Eye (tissue), 1 donor: ENCODE measurements at places on chromosomes 5 and 9.
A peak's percentile ranks its signal among the peaks of the same experiment; 100 is the strongest.

GRCh38 chr5:35877655-35878054, 21.0 kb downstream of the IL7R start:
- no peak for DNase-seq

GRCh38 chr5:118597543-118597942, 390.8 kb downstream of the DTWD2 start:
- peak; percentile 84 for DNase-seq

GRCh38 chr9:93151097-93151784, 17.2 kb upstream of the NINJ1 start:
- no peak for DNase-seq

GRCh38 chr5:149697001-149697400, 33.1 kb upstream of the PPARGC1B start:
- DNase-seq: no peak

DNA sequence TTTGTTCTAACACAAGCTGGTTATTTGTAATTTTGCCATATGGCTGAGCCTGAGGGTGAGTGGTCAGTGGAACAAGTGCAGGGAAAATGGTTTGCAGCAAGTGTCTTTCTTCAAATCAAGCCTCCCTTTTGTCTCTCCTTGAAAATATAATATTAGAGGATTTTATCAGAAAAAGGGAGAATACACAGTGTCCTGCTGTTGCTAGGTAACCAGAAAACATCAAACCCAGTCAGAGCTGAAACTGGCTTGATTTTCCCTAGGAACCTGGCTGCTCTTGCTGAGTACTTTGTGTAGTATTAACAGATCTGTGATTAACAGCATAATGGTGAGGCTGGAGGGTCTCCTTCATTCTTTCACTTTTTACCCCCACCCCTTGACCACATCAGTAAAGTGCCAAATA, 314.0 kb downstream of the ARHGEF28 start:
- peak; percentile 61 for DNase-seq

DNA sequence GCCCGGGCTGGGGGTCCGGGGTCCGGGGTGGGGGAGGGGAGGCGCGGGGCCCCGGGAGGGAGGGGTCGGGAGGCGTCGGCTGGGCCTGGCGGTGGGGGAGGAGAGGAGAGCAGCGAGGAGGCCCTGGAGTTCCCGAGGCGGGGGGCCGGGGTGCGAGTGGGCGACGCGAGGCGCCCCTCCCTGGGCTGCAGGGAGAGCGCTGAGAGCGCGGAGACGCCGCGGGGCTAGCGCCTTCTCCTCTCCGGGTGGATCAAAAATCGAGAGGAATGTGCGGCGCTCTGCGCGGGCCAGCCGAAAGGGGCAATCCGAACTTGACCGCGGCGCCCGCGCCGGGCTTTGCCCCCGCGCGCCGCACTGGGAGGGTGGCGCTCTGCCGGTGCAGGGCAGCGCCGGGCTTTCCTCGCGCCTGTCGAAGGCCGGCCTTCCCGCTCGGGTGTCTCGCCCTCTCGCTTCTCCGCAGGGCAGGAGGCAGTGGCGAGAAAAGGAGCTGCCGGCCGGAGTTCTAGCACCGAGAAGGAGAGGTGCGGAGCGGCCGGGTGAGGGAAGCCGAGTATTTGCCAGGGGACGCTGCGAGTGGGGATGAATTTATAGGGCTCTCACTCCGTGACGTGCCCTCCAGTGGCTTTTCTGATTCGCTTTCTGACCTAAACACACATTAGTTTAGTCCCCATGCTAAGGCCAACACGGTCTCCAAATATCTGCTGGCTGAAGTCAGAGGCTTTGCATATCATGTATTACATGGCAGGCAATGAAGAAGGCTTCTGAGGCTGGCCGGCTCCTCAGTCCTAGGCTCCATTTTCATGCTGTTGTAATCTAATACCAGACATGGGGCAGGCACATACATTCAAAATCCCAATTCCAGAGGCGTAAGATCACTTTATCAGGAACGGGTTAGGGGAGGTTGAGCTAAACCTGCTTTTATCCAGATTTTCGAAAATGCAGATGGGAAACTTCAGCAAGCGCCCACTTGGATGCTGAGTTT, 503 bp upstream of the GDNF start:
- peak; percentile 76 for DNase-seq

- DNase-seq: no peak
These were observed 44.0 kb upstream of the RNU6ATAC start for GRCh38 chr9:134208310-134208841.

DNA sequence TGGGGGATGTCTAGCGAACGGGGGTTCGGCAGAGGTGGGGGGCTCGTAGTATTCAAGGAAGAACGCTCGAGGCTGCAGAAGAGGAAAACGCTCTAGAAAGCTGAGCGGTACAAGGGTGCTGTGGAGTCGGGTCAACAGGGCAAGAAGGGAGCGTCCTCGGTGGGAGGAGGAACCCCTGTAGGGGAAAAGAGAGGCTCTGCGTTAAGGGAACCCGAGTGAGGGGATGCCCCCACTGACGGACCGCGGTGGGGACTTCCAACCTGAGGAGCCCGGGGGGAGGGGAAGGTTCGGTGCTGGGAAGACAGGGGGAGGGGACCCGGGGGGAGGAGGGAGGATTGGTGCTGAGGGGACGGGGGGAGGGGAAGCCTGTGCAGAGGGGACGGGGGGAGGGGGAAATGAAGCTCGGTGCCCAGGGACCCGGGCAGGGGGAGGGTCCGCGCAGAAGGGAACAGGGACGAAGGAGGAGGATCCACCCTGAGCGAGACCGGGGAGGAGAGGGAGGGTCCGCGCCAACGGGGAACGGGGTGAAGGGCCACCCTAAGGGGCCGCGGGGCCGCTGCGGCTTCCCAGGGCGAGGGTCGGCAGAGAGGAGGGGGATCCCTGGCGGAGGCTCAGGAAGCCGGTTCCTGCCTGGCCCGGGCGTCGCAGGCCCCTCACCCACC, 621 bp downstream of the NR6A1 start:
- DNase-seq: peak; percentile 69

DNA sequence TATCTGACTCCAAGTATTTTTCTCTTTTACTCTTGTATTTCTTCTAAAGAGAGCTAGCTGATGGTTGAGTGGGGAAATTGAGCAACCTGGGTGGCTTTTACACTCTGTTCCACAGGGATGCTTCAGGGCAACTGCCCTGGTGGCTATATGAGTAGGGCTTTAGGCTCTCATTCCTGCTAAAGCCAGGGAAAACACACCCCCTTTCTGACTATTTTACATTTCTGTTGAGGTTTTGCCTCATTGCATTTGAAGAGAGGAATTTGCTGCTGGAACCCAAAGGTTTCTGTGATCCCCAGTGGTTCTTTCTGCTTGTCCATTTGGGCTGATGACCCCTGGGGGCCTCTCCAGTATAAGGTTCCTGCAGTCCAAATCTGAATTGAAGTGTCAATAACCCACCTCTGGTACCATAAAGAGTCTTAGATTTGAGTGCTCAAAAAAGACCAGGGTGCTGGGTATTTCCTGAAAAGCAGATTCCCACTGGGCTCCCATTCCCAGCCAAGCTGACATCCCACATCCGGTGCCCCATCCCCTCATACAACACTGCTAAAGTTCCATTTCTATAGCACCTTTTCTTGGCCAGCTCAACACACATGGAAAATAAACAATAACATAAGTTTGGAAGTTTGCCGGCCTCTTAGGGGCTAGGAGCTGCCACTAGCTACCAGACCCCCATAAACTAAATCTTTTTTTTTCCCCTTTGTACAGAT, 59.5 kb downstream of the PAPPA start:
- DNase-seq: no peak

GRCh38 chr9:134403292-134403681, 77.0 kb downstream of the RXRA start:
- DNase-seq: no peak

DNA sequence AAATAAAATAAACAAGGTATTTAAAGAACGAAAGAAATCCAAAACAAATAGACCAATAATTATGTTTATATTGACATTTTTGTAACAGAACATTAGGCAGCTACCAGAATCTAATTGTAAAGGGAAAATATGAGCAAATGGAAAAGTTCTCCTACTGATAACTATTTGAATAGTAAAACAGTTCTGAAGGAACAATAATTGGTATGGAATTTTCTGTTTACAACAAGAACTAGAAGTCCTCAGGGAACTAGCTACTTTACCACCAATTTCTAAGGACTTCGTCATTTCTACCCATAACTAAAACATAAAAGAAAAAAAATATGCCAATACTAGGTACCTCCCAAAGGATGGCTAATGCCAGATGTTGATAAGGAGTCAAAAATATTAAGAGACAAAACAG, 58.5 kb downstream of the AP3B1 start:
- no peak for DNase-seq

DNA sequence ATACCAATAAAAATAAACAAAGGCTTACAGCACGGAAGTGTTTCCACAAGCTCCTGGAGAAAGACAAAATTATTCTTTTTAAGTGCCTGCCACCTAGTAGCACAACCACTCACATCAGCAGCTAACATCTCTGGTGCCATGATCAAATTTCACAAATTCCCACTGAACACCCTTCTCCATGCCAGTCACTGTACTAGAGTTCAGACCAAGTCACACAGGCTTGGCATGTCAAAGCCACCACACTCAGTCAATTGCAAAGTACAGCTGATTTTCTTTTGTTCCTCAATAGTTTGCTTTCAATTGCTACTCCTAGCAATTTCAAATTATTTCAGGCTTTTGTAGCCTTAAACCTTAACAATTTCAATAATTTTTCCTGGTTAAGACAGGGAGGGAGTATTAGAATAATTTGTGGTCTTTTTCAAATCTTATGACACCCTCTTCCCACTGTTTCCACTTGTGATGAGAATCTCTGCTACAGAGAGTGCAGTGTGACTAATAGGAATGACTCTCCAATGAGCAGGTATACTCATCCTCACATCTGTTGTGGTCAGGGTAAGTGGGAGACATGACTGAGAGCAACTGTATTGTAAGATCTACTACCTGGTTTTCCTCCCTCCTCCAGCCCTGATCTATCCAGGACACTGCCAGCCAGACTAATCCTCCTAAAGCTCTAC, 46.2 kb downstream of the RNF145 start:
- no peak for DNase-seq

GRCh38 chr5:169637085-169637548, at the start of gene DOCK2:
Gene DOCK2, plus strand, starts transcription at chr5:169637275. Its CDS starts 52 bp downstream, at chr5:169637327.
- no peak for DNase-seq

DNA sequence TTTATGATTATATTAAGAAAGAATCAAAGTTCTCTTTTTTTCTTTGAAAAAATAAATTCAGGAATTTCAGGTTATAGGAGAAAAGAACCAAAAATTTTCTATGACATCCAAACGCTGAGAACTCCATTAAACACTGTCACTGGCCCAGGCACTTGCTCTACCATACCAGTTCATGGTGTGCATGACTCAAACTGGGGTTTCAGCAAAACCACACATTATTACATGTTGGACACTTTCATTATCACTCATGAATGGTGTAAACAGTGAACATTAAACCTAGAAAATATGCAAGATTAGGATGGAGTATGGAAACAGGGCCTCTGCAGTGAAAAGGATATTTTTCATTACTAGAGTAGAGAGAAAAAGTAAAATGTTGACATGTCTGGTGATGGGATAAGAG, 369.9 kb upstream of the FAM174A start:
- no peak for DNase-seq

GRCh38 chr5:123351240-123351639, 72.0 kb downstream of the CEP120 start:
- no peak for DNase-seq

GRCh38 chr9:116935149-116935897, 248.2 kb downstream of the TRIM32 start:
- no peak for DNase-seq

- DNase-seq: peak; percentile 95
These were observed 171.7 kb downstream of the TTC39B start for GRCh38 chr9:15135164-15135792.

DNA sequence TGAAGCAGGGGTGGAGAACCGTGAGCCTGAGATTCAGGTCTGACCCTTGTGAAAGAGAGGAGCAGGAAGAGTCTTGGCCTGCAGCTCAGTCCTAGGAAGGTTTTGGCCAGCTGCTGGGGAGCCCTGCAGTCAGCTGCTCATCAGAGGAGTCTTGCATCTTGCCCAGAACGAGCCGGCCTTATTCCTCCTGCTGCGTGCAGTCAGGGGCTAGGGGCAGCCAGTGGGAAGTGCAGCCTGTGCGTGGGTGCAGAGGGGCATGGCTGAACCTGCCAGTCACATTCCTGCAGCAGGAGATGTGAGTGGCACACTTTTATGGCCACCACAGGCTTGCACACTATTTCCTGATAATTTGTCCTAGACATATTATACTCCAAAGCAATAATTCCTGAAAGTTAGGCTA, 278.7 kb downstream of the NPR3 start:
- DNase-seq: no peak

DNA sequence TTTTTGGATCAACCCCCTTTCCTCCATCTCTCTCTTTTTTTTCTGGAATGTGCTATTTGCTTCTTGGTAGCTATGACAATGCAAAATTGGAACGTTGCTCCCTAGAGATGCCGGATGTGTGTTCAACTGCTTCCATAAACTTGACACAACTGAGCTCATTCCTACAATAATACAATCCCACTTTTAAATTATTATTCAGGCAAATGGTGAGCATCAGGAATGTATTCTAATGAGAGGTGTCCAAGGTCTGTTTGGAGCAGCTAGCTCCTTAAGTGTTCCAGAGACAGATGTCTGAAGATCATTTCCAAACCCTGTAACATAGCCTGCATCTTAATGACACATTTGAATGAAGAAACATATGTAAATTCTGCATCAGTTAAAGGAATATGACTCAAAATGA, 518.4 kb downstream of the TAF11L14 start:
- no peak for DNase-seq

DNA sequence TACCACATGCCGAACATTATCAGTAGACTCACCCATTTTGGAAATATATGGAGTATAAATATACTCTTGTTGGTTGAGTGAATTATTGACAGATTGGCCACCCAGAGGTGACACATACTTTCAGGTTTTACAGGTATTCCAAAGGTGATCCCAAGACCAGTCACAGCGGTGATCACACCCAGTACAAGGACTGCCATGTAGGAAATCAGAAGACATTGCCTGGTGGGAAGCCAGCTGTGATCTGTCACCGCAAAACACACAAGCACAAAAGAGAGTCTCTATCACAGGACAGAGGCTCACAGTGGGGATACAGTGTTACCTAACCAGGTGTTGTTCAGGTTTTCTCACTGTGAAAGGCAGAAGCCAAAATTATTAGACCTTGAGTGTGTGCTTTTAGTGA, 15.8 kb downstream of the BTF3 start:
- DNase-seq: no peak

- no peak for DNase-seq
These were observed 318.2 kb downstream of the PARP8 start for GRCh38 chr5:50984640-50985039.

DNA sequence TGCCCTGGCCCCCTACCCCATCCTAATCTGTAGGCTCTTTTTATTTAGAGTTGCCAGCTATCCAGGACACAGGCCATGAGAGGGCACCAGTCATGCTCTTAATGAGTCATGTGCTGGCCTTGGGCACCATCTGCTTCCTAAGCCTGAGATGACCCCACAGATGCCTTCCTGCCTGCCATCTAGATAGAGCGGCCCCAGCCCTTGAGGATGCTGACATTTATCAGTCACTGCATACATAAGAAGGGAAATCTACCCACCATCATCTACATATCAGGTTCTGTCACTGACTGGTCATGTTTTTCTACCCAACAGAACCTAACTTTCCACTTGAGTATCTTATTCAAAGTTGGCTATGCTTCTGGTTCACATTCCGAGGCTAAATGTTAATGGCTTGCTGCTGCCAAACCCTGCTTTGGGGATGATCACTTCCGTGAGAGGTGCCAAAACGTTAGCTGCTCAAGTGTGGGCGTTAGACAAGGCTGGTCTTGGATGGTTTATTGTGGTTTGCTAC, 49.9 kb upstream of the TTC23L start:
- peak; percentile 17 for DNase-seq

GRCh38 chr5:103033696-103034095, 86.2 kb downstream of the GIN1 start:
- no peak for DNase-seq
